H1 (cell line): ENCODE measurements at places on chromosomes 13 and 19. TPM values are rescaled to one million over a fixed set of nuclear protein-coding genes. Genes with fewer than 3 reads are reported as not detected.

Gene C19orf38
- polyA plus RNA-seq = 0.53 and 0.77 TPM in 2 replicates

Gene OR7A5
- polyA plus RNA-seq = not detected in 2 replicates

DNA sequence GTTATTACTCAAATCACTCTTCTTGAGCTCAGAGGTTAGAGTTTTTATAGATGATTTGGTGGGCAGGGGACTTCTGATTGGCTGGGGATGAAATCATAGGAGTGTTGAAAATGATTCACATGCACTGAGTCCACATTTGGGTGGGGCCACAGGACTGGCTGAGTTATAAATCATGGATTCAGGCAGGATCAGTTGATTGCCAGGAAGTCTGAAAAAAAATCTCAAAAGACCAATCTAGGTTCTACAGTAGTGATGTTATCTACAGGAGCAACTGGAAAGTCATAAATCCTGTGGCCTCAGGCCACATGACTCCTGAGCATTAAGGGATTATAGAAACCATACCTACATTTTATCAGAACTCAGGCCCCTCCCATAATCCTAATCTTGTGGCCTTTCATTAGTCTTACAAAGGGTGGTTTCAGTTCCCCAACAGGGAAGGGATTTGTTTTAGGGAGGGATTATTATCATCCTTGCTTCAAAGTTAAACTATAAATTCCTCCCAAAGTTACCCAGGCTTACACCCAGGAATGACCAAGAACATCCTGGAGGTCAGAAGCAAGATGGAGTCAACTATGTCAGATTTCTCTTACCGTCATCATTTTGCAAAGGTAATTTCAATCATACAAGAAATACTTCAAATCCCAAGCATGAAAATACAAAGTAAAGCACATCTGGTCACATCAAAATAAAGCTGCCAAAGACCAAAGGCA is 5.6 kb upstream of the CCDC70 start:
- H3K27me3 ChIP-seq = no peaks in the 10 kb centered on the region
- H3K4me3 ChIP-seq = no peak overlapping the region
- no peak for DNase-seq
- H3K4me1 ChIP-seq = no peaks in the 10 kb centered on the region

- no peaks in the 10 kb centered on the region for H3K4me1 ChIP-seq
- H3K27me3 ChIP-seq = no peaks in the 10 kb centered on the region
- no peaks in the 10 kb centered on the region for H3K36me3 ChIP-seq
Observed at GRCh38 chr19:6465006-6465405, 935 bp downstream of the CRB3 start.

- no peaks in the 10 kb centered on the region for H3K27me3 ChIP-seq
- H3K4me3 ChIP-seq = no peak overlapping the region
Observed at GRCh38 chr13:113959198-113959597, 14.7 kb downstream of the C13orf46 start.

DNA sequence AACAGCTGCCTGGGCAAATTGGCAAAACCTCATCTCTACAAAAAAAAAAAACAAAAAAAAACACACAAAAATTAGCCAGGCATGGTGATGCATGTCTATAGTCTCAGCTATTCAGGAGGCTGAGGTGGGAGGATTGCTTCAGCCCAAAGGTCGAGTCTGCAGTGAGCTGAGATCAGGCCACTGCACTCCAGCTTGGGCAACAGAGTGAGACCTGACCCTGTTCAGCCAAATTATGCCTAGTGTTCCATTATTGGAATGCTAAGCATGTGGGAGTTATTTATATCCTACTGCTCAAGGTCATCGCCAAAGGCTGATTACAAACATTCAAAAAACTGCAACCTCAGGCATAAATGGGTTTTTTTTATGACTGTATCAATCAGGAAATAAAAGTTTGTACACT is 1251.0 kb upstream of the PCDH9 start:
- H3K27ac ChIP-seq = no peak overlapping the region
- no peaks in the 10 kb centered on the region for H3K4me1 ChIP-seq
- DNase-seq = no peak
- H3K4me3 ChIP-seq = no peak overlapping the region
- H3K36me3 ChIP-seq = no peaks in the 10 kb centered on the region
